8988T (cell line): ENCODE measurements at places on chromosomes 5 and 9.

DNA sequence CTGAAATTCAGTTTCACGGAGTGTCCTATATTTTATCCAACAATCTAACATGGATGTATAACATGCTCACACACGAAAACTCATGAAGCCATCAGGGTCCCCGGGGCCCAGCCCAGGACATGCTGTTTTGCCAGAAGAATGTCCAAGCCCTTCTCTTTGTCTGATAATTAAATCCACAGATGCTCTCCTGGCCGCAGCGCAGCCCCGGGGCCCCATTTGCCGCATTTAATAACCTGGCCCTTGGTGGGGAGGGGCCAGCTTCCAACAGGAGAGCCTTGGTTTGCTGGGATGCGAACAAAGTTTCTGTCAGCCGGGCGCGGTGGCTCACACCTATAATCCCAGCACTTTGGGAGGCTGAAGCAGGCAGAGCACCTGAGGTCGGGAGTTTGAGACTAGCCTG, 30.0 kb downstream of the PLPP7 start:
- no peak for DNase-seq

DNA sequence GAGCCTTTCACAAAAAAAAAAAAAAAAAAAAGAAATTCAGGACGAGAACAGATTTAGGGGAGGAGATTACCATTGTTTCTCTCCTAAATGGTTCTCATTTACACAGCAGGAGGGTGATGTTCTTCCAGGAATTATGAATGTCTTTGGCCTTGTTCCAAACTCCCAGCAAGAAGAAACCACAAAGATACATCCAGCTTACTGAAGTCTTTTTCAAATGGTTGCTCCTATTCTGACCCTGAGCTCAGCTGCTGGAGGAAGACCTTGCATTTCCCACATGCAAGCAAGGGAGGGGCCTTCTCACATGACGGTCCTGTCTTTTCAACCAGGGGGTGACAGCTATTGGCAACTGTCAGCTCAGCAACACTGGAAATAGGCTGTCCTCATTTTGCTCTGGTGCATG, 203.0 kb upstream of the VLDLR start:
- DNase-seq: no peak

DNA sequence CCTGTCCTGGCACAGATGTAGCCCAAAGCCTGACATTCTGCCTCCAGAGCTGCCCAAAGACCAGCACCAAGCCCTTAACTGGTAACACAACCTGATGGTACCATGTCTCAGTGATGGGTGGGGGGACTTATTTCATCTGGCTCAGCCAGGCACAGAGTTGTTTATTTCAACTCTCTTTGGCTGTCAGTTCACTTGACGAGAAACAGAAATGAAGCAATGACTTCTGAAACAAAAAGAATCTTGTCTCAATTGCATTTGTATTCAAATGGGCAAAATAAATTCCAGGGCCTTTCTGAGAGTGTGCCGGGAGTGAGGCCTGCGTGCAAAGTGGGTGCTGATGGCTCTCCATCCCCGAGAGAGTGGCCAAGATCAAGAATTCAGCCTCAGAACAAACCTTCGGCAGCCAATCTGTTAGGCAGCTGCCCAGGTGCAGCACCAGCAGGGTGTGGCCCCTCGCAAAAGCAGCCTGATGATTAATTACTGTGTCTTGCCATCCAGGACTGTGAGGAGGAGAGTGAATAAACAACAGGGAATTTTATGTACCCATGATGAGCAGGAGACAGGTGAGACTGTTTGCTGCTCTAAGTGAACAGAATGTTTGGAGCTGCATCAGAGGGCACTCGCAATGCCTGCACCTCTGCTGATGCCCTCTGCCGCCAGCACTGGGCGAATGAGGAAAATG, 238.0 kb downstream of the HSPA4 start:
- DNase-seq: peak; percentile 36

GRCh38 chr5:110900829-110901228, 162.0 kb downstream of the SLC25A46 start:
- DNase-seq: no peak

DNA sequence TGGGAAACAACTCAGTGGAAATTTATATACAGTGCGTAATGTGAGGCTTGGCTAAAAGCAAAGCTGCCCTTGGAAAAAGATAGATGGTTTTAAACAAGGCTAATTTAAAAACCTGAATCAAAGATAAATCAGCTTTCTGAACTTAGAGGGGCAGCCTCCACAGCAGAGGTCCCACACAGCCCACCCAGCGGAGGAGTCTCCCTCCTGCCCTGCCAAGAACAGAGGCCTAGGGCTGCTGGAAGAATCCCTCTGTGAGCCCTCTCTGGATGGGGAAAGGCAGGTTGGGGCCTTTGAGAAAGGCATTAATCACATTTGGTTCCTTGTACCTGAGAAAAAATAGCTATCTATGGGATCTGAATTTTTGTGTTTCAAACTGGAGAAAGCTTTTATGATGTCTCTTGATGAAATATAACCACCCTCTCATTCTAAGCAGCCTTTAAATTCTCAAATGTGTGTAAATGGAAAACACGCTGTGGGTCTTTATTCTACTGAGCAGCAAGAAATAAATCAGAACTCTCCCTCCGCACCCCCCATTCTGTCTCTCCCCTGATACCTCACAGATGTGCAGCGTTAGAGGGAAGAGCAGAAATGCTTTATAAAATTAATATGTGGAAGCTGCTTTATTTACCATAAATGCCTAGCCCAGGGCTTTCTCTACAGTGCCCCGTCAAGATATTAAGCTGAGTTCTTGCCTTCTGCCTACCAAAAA, 329.2 kb downstream of the EFNA5 start:
- no peak for DNase-seq
